ENCODE measurements at places on chromosomes 4 and X.

- DNase-seq, result no peak
Measured at GRCh38 chrX:45003085-45003484, 130.1 kb downstream of the KDM6A start.

- DNase-seq, result peak; percentile 21
Measured at GRCh38 chrX:71909956-71910355, 689 bp upstream of the NHSL2 start.

GRCh38 chr4:2534904-2535375 lies 1.5 kb upstream of the FAM193A start:
- no peak for DNase-seq

GRCh38 chrX:14896273-14896672 lies 23.1 kb downstream of the MOSPD2 start:
- no peak for DNase-seq

- DNase-seq, result no peak
Measured at GRCh38 chr4:140579278-140579677, 10.5 kb upstream of the UCP1 start.

GRCh38 chrX:56429581-56429980 lies 133.8 kb upstream of the UBQLN2 start:
- DNase-seq, result no peak

DNA sequence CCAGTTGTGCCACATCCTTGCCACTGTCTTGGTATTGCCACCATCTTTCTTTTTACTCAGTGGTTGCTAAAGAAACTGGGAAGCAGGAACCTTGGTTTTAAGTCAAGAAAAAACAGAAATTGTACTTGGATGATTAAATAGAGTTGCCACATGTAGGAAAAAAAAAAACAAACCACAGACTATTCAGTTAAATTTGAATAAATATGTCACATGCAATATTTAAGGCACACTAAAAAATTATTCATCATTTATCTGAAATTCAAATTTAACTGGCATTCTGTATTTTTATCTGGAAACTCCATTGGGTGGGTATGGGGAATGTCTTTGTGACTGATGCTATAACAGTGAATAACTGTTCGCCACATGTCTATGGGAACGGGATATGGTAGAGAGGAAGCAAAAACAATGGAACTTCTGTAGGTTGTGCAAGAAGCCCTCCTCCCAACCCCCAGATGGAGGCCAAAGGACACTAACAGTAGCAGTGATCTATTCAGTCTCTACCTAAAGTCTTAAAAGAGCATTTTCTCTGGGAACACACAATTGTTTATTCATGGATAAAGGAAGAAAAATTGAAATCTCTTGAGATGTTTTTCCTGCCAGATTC lies 57.0 kb upstream of the PLAC8 start:
- no peak for DNase-seq

DNA sequence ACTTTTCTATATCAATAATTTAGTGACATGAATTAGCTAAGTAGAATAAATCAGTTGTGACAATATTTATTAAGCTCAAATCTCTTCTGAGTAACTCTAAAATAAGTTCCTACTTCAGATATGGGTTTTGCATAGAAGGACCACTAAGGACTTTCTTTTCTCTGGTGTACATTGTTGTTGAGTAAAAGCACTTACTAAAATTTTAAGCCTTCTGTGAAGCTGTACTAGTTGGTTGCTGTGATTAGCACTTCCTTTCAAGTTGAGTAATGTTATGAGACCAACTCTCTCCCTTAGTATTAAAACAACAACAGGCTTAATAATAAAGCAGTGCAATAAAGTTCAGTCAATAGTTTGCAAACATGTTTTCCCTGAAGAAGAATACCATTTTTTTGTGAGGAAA lies 667.4 kb upstream of the NDST4 start:
- no peak for DNase-seq

- DNase-seq, result no peak
Measured at GRCh38 chr4:13968723-13969122, 341.2 kb upstream of the BOD1L1 start.

GRCh38 chrX:11412715-11413623 lies 119.8 kb downstream of the AMELX start:
- DNase-seq, result no peak

DNA sequence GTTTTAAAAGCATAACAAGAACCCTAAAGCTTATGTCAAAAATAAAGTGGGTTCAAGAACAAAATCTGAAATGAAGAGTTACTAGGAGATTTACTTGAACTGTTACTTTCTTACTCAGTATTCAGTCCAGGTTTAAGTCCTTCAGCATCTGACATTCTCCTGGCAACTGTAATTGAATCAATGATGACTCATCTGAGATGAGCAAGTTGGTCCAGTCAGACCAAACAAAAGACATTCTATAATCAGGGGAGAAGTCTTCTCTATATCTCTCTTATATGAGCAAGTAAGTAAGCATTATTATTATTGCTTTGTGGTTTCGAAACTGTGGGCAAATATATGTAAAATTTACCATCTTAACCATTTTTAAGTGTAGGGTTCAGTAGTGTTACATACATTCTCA lies 34.6 kb downstream of the MAP9 start:
- DNase-seq, result no peak

DNA sequence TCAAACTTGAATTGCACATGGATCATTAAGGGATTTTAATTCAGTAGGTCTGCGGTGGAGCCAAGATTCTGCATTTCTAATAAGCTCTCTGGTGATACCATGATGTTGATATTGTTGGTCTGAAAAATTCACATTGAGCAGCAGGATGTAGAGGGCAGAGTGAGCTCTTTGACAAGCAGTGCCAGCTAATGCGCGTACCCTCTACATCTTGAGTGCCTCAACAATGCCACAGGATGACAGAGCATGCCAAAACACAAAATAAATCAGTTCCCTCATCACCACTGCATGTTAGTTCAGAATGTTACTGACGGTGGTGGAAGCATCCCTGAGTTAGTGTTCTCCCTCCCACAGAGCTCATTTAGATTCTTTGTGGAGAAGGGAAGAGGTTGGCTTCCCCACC lies 23.5 kb downstream of the IL1RAPL1 start:
- no peak for DNase-seq

DNA sequence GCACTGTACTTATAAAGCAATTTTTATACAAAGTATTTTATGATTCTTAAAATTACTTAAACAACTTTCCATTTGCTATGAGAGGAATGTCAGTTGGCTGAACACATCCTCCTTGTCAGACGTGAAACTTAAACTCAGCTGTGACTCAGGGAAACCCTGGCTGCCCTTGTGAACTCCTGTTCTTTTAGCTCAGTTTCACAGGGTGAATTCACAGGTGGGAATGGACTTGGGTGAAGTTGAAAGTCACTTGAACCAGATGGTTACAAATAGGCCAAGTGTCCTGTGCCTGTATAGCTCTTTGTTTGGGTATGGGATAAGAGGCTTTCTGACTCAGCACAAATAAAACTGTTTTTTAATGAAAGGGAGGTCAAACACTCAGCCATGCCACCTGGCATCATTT lies 67.4 kb upstream of the FAM47B start:
- peak; percentile 18 for DNase-seq

DNA sequence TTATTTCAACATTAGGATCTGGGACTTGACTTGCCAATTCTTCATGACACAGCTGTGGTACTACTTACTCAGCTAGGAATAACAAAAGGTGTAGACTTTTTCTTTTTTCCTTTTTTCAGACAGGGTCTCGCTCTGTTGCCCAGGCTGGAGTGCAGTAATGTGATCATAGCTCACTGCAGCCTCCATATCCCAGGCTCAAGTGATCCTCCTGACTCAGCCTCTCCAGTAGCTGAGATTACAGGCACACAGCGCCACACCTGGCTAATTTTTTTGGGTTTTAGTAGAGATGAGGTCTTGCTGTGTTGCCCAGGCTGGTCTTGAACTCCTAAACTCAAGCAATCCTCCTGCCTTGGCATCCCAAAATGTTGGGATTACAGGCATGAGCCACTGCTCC lies 16.3 kb downstream of the NOA1 start:
- DNase-seq, result no peak

GRCh38 chr4:6715704-6716017 lies 313 bp upstream of the BLOC1S4 start:
- DNase-seq, result no peak

DNA sequence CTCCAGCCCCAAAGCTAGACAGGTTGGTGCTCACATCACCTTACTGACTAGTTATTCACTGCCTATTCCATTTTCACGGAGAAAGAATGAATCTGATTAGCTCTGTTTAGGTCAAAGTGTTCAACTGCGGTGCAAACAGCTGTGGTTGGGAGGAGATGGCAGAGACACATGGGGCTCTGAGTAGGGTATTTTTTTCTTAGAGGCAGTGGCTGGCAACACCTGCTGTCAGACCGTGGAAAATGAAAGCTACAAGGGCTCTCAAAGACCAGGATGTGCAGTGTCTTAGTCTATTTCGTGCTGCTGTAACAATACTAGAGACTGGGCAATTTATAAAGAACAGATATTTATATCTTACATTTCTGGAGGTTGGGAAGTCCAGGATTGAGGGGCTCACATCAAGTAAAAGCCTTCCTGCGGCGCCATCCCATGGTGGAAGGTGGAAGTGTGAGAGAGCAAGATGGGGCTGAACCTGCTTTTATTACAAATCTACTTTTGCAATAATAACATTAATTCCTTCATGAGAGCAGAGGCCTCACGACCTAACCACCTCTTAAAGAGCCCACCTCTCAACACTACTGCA lies 10.6 kb downstream of the NYX start:
- no peak for DNase-seq

DNA sequence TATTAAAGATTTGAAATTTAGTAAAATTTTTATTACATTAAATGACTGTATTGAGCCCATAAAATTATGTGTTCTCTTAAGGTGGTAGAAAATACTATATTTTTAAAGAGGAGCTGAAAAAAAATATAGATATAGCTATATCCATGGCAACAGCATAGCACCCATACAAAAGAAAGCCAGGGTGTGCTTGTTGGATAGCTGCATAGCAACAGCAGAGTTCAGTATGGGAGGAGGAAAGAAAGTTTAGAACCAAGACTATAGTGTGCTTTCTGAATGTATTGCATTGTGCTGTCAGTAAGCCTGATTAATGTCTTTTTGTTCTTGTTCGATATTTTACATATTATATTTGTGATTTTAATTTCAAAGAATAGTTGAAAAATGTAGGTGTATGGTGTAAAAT lies 78.4 kb downstream of the GRID2 start:
- no peak for DNase-seq

GRCh38 chr4:48147621-48148020 lies 13.6 kb upstream of the TXK start:
- no peak for DNase-seq

GRCh38 chr4:25535701-25536473 lies 119.8 kb upstream of the SLC34A2 start:
- no peak for DNase-seq

GRCh38 chr4:2787230-2788100 lies 5.4 kb upstream of the SH3BP2 start:
- DNase-seq, result no peak

GRCh38 chr4:22551550-22551949 lies 35.7 kb upstream of the ADGRA3 start:
- no peak for DNase-seq

DNA sequence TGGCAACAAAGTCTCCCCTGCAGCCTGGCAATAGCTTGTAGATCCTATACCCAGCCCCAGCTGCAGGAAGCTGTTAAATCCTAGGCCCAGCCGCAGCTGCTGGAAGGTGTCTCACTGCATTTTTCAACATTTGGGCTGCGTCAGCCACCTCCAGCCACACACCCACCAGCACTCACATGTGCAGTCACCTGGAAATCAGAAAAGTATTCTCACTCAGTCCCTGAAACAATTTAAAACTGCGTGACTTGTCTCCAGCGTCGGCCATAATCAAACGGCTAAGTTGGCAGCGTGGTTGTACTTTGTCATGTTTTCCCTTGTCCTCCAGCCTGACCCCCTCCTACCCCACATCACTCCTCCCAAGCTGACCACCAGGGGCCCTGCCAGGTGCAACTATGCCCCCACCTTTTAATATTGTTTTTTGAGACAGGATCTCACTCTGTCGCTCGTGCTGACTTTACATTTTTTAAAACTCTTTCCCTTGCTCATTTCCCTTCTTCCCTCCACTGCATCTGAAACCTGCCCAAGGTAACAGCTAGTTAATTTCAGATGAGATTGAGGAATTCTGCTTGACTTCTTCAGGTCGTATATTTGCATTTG lies 97.2 kb upstream of the FRG1 start:
- DNase-seq, result no peak

DNA sequence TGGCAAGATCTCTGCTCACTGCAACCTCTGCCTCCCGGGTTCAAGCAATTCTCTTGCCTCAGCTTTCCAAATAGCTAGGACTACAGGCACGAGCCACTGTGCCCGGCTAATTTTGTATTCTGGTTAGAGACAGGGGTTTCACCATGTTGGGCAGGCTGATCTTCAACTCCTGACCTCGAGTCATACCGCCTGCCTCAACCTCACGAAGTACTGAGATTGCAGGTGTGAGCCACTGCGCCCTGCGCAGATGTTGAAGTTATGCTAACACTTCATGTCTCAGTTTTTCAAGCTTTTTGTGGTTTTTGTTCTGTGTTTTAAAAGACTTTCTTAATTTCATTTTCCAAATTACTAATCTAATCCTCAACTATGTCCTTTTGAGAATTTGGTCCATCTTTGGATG lies 154.4 kb upstream of the TLL1 start:
- no peak for DNase-seq

GRCh38 chr4:90186229-90186628 lies 59.0 kb downstream of the CCSER1 start:
- DNase-seq, result peak; percentile 58

DNA sequence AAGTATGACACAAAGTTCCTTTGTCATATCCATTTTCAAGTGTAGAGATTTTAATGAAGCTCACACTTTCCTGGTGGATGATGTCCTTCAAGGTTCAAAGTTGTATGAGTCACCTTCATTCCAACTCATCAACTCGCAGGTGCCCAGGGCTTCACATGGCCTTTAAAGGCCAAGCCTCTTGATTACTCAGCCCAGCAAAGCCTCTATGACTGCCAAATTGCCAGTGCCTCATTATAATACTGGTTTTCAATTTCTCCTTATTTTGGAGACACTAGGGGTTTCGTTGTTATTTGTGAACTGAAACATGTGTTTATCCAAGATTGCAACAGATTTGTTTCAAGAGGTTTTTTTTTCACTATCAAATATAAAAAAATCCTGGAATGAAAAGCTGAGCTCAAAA lies 45.9 kb upstream of the PPP3CA start:
- DNase-seq, result no peak

- DNase-seq, result no peak
Measured at GRCh38 chr4:78693777-78694456, 82.2 kb upstream of the BMP2K start.

- no peak for DNase-seq
Measured at GRCh38 chr4:56976283-56976836, 1.0 kb downstream of the NOA1 start.

GRCh38 chrX:103608306-103608963 lies 672 bp downstream of the TCEAL3 start:
- peak; percentile 35 for DNase-seq

DNA sequence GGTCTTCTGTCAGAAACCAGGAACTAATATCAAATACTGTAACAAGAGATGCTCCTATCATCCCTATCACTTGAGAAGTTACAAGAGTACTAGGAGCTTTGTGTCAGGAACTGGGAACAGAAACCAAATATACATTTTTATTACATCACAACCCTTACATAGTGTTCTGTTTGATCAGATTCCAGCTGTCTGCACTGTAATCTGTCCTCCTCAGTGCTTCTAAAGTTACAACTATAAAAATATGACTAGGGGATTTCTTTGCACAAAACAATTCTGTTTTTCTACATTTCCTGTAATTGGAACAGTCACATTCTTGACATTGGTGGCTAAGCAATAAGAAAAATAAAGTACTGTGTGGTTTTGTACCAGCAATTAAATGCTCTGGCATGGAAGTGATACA lies 686.0 kb downstream of the PDHA2 start:
- DNase-seq, result no peak

- no peak for DNase-seq
Measured at GRCh38 chr4:147674496-147674895, 9.5 kb downstream of the PRMT9 start.

Data from NCI-H1092 treated with DMSO at 0.1 percent for 48 hours (cell line).